ENCODE measurements at places on chromosomes 6 and 20.

- DNase-seq = no peak
Measured at GRCh38 chr6:14452567-14453527, 335.3 kb downstream of the CD83 start.

- no peak for DNase-seq
Measured at GRCh38 chr6:128277379-128277778, 243.0 kb downstream of the PTPRK start.

GRCh38 chr6:85285114-85285513 is 164.8 kb upstream of the NT5E start:
- no peak for DNase-seq

DNA sequence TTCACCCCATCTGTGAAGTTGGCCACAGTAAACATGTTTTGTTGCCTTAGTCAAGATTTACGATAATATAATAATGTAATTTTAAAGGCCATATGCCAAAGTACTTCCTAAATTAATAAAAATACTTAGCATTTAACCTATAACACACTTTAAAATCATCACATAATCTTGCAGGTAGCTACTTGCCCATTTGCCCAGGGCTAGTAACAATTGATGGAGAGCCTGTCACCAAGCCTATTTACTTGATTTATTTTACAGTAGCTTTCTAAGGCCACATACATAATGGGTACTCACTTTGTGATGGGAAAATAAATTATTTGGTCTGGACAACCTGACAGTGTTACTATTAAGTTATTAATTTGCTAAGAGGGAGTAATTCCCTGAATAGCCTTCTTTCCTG is 14.5 kb downstream of the BTBD9 start:
- no peak for DNase-seq

DNA sequence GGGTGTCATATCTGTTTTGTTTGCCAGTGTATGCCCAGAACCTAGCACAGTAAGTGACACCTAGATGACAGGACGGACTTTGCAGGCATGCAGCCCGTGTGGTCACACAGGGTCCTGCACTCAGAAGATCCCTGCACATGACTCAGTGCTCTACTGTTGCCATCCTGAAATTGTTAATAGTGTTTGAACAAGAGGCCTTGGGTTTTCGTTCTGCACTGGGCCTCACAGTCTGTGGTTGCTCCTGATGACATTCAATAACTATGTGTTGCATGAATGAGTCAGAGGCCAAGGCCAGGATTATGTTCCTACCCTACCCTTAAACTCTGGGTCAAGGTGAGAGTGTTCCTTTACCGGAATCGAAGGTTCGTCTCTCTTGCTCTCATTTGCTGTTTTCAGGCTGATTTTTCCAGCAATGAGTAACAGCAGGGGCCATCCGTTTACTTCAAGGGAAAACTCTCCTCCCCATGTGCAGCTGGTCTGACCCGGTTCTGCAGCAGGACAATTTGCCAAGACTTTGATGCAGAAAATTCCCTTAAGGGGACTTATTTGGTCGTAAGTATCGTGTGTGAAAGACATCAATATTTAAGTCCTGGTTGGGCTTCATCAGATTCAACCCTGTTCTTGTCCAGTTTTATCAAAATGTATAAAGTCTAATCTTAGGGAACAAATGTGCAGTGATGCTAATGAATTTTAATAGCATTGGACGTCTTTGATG is 13.0 kb upstream of the PFDN4 start:
- no peak for DNase-seq

- no peak for DNase-seq
Measured at GRCh38 chr6:36914227-36914794, 28.6 kb downstream of the C6orf89 start.

DNA sequence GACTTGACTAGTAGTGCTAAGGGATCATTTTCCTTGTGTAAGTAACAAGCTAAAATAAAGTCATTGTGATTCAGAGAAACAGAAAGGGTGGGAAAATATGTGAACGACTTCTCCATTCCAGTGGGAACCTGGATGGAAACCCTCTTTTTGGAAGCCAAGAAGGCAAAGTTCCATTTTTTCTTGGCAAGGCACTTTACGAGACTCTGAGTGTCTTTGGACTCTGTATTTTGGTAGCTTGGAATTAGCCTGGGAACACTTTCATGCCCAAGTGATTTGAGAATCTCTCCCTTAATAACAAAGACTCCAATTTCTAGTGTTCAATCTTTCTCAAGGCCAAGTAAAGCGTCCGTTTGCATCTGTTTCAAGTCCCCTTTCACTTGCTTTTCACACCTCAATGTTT is 100.5 kb upstream of the SASH1 start:
- DNase-seq = no peak

DNA sequence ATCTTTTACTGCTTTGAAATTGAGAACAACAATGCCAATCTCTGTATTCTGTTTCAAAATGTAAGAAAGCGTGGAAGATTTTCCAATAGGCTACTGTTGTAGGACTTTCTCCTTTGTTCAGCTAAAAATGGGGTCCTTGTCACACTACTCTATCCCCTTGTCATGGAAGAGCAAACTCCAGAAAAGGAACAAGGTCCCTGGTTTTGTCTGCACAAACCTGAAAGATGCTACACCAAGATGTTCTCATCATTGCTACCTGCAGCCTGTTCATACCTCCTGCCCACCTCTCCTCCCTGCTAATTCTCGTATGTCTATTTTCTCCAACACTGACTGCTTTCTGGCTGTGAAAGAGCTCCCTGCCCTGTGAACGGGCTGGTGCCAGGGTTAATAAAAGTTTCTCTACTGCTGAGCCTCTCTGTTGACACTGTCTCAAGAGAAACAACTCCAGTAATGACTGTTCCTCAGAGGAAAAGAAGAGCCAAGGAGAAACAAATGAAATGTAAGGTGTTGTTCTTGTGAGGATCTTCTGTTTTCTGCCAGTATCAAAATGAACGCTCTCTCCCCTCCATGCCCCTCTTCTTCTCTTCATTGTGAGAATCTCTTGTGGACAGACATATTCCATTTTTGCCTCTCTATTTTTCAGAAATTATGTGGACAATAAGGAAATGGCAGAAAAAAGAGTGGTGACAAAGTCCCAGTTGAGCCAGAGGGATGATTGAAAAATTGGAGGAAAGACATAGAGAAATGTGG is 287.1 kb downstream of the ADGB start:
- DNase-seq = no peak

DNA sequence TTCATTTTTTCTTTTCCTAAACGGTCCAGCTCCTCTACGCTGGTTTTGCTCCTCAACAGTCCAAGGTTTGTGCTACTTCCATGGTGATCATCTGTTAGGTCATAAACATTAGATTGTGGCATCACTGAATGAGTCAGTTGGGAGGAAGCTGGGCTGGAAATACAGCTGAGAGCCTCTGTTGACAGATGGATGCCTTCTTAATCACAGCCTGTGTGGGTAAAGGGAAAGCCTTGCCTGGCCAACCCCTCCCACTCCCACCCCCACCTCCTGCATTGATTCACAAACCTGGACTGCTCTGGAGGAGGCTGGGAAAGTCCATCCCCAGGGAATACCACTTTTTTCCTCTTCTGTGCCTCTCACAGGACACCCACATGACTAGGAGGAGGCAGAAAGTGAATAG is 180.6 kb upstream of the CCN2 start:
- no peak for DNase-seq

DNA sequence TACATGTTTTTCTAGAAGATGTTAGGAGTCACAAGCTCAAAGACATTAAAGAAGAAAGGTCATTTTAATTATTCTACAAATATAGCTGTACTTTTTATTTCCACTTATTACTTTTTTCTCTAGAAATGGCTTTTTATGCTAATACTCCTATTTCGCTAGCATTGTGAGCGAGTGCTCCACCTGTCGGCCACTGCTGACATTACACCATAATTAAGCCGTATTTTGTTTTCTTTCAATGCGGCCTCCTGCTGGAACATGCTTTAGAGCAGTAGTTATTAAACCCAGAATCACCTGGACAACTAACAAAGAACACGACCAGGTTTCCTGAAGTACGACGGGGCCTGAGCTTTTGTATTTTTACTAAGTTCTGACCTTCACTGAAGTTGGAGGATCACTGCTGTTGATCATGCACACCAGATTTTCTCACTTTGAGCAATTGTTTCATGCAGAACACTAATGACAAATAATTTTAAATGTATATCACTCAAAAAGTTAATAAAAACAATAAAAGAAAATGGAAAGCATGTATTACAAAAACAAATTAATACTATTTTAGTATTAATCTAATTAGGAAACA is 74.1 kb upstream of the PAK5 start:
- DNase-seq = no peak

GRCh38 chr6:73695619-73696421 is at the start of gene CD109:
TSS of gene CD109 (plus strand) at chr6:73696203. CDS start at chr6:73696216, 13 bp downstream.
- no peak for DNase-seq

DNA sequence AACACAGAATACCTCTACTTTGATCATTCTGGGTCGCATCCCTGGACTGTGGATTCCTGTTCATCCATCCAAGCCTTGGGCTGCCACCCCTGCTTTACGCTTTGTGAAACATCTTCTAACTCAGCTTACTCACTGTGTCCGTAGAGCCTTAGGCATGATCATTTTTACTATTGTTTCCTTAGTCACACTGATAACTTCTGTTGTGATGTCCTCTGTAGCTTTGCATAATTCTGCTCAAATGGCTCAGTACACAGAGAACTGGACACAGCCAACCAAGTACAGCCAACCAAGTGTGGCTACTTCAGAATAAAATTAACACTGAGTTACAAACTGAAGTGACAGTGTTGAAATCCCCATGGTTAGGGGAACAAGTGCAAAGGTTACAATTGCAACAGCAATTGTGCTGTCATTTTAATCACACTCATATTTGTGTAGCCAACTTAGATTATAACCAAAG is 8.6 kb upstream of the FKBP1A start:
- no peak for DNase-seq

GRCh38 chr6:54719131-54719530 is 127.4 kb upstream of the FAM83B start:
- DNase-seq = no peak

DNA sequence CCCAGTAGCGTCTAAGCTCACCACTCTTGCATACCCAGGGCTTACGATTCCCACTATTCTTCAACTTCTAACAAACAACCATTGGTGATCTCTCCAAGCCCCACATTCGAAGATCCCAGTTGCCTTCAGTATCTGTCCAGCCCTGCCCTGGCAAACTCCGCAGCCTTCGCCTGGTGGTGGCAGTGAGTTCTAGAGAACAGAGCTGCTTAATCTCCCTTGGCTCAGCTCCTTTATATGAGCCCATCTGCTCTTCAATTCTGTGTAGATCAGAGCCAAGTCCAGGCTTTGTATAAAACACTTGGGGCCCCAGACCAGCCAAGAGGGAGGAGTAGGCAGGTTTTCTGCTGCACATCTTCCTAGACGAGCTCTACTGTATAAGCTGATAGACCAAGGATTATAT is 193.3 kb downstream of the PHACTR1 start:
- no peak for DNase-seq

DNA sequence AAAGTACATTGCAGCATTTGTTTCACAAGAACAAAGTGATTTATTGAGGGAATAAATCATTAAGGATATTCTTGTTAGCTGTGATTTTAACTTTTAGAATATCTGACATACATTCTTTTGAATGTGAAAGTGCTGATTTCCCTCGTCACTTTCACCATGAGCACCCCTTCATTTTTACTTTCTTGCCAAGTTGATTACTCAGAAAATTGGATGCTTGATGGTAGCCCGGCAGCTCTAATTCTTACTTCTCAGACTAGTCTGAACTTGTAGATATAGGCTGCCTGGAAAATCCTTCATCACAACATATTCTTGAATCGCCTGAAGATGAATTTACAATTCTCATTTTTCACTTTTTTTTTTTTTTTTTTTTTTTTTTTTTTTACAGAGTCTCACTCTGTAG is 147.1 kb upstream of the SMLR1 start:
- DNase-seq = no peak

DNA sequence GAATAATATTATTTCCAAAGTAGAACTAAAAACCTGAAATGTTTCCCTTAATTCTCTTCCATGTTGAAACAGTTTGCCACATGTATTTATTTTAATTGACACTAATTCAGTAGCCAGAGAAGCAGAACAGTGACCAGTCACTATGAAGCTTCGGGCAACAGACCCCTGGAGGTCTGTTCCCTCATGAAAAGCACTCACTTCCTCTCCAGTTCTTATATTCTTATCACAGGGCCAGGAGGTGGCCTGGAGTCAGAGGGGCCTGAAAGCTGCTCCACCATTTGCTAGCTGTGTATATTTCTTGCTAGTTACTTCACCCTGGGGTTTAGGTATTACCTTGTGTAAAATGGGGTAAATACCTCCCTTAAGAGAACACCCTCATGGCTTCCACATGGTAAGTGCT is 49.1 kb downstream of the MAP7 start:
- no peak for DNase-seq

DNA sequence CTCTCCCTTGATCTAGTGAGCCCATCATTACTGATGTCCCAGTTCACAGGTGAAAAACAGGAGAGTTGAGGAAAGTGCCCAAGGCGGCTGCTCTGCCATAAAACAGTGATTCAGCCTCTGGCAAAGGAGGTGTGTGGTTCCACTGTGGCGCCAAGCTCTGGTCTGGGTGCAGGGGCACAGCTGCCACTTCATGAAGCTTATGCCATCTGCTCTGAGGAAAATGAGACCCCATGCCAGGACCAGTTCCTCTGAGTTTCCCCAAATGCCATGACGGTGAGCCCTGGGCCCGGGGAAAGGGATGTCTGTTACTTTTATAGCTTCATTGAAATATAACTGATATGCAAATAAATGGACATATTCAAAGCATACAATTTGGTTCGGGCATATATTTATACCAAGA is 33.7 kb upstream of the ZBP1 start:
- no peak for DNase-seq

- DNase-seq = no peak
Measured at GRCh38 chr6:167550941-167551627, 226.2 kb downstream of the TTLL2 start.

GRCh38 chr20:62927128-62927705 is 912 bp upstream of the DIDO1 start:
- no peak for DNase-seq

GRCh38 chr6:158668707-158669103 is 18.9 kb downstream of the SYTL3 start:
- no peak for DNase-seq

- DNase-seq = no peak
Measured at GRCh38 chr6:15817100-15817499, 154.3 kb upstream of the DTNBP1 start.

GRCh38 chr6:96467814-96468213 is 53.8 kb upstream of the UFL1 start:
- no peak for DNase-seq

GRCh38 chr20:51886891-51887608 is 84.7 kb upstream of the SALL4 start:
- DNase-seq = no peak

GRCh38 chr6:3119040-3119723 is 671 bp downstream of the BPHL start:
- DNase-seq = peak; percentile 32

- no peak for DNase-seq
Measured at GRCh38 chr6:133820208-133820607, 68.7 kb upstream of the TCF21 start.

- DNase-seq = no peak
Measured at GRCh38 chr20:19833395-19833794, 75.3 kb downstream of the RIN2 start.
